Astrocyte (in vitro differentiated cells and primary cell): ENCODE measurements at places on chromosomes 11 and 22. TPM values are rescaled to one million over a fixed set of nuclear protein-coding genes. Genes with fewer than 3 reads are reported as not detected.

LMO1 gene
- total RNA-seq = 0.46 and 1.5 TPM in 2 replicates

IGSF22 gene
- total RNA-seq = 0.05 TPM in 1 of 2 replicates, not detected in the other

DNA sequence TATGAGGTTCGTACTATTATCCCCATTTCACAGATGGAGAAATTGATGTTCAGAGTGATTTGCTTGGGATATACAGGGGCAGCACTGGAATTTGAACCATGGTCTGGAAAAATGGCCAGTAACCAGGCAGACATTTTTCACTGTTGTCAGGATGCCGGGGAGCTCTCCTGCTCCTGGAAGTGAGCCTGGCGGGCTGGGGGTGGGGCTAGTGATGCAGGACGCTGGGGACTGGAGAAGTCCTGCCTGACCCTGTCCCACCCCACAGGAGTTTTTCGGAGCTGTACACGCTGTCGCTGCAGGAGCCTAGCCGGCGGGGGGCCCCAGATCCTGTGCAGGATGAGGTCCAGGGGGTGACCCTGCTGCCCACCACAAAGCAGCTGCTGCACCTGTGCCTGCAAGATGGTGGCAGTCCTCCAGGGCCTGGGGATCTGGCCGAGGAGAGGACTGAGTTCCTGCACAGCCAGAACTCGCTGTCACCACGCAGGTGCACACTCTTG lies 11.1 kb downstream of the SIPA1 start:
- H3K27ac ChIP-seq = no peak overlapping the region
- no peak for DNase-seq
- H3K4me1 ChIP-seq = peaks cover 17% of the 10 kb centered on the region
- no peak overlapping the region for H3K4me3 ChIP-seq
- H3K27me3 ChIP-seq = no peaks in the 10 kb centered on the region
- H3K36me3 ChIP-seq = no peaks in the 10 kb centered on the region

- DNase-seq = no peak
- no peaks in the 10 kb centered on the region for H3K27me3 ChIP-seq
- H3K36me3 ChIP-seq = no peaks in the 10 kb centered on the region
- H3K4me1 ChIP-seq = no peaks in the 10 kb centered on the region
Measured at GRCh38 chr22:27836181-27836580, 34.6 kb upstream of the MN1 start.

DNA sequence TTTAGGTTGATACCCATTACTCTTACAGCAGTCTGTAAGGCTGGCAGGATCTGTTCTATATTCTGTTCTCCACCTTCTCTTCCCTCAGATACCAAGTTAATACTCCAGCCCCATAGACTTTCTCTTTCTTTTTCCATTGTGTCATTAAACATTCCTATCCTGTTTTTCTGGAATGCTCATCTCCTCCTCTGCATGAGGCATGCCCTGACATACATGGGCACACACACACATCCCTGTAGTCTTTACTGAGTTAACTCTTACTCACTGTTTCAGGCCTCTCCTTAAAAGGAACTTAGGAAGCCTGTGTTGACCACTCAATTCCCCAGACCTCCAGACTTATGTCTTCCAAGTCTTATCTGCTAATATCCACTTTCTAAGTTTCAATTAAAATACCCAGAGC lies 476.8 kb downstream of the METTL15 start:
- H3K36me3 ChIP-seq = no peaks in the 10 kb centered on the region
- peaks cover 9% of the 10 kb centered on the region for H3K4me1 ChIP-seq
- no peaks in the 10 kb centered on the region for H3K27me3 ChIP-seq
- H3K4me3 ChIP-seq = no peak overlapping the region
- peak; percentile 42 for DNase-seq
